ENCODE measurements at places on chromosomes 1 and 21.
A peak's percentile ranks its signal among the peaks of the same experiment; 100 is the strongest.

- DNase-seq = no peak
Measured at GRCh38 chr1:53621144-53621543, 117.8 kb downstream of the GLIS1 start.

GRCh38 chr1:206590025-206590758, 22.1 kb downstream of the EIF2D start:
- DNase-seq = peak; percentile 69

GRCh38 chr1:39576016-39576657, 453 bp downstream of the PABPC4 start:
- peak; percentile 61 for DNase-seq

DNA sequence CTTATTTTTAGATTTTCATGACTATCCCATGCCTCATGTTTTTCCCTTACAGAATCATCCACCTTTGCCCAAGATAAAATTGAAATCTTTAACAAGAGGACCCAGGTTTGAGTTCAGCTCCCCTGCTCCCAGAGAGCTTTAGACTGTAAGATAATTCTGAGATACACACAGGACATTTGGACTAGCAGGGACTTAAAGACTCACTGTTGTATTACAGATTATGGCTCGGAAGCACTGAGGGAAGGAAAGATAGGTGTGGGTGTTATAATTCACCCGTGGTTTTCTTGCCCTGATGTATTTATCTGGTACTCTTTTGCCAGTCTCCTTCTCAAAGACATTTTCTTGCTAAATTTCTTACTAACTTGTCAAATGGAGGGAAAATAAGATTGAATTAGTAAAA, 149.7 kb downstream of the DHRS3 start:
- DNase-seq = no peak

DNA sequence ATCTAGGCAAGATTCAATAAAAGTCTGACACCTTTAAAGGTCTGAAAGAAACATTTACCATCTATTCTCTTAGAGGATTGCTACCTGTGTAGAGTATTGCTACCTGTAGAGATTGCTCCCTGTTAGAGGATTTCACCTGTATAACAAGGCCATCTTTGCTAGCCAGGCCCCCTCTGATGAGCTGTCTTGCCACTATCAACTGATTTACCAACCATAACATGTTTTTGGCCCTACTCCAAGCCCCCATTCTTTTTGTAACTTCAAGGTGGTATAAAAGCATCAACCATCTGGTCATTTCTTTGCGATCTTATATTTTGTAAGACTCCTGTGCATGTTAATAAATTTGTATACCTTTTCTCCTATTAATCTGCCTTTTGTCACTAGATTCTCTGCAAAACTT, 424.7 kb upstream of the CAMK1G start:
- DNase-seq = no peak

DNA sequence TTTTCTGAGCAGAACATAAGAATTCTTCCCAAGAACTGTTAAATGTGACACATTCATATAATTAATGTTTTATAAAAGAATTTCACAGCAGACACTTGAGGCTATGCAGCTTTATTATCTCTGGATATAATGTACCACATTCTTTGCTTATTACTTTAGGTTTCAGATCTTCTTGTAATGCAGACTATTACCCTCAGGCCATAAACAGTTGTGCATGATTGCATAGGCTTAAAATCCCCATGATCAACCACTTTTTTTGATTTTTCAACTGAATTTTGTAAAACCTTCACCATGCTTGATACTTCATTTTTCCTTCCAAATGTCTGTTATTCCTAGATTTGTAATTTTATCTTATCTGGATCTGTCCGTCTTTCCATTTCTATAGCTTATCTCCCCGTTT, 1355.7 kb downstream of the BRINP3 start:
- no peak for DNase-seq

- DNase-seq = no peak
Measured at GRCh38 chr21:18954441-18954844, 550.9 kb upstream of the TMPRSS15 start.

- no peak for DNase-seq
Measured at GRCh38 chr1:43520100-43520778, 10.4 kb upstream of the PTPRF start.

GRCh38 chr1:231408528-231409094, 13.5 kb downstream of the EGLN1 start:
- no peak for DNase-seq

- no peak for DNase-seq
Measured at GRCh38 chr1:203177470-203178039, 1.9 kb upstream of the MYBPH start.

DNA sequence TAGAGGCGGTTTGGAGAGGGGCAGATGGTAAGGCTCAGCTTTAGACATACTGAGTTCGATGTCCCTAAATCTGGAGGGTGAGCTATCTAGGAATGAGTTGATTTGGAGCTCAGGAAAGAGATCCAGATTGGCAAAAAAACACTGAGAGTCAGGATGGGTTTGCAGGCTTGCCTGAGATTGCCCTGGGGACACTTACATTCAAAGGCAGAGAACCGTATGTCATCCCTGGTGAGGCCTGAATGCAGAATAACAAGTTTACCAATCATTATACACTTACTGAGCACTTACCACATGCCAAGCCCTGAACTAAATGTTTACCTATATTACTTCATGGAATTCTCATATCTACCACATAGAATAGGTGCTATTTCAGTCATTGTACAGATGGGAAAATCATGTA, 27.5 kb downstream of the TFAP2E start:
- DNase-seq = no peak

DNA sequence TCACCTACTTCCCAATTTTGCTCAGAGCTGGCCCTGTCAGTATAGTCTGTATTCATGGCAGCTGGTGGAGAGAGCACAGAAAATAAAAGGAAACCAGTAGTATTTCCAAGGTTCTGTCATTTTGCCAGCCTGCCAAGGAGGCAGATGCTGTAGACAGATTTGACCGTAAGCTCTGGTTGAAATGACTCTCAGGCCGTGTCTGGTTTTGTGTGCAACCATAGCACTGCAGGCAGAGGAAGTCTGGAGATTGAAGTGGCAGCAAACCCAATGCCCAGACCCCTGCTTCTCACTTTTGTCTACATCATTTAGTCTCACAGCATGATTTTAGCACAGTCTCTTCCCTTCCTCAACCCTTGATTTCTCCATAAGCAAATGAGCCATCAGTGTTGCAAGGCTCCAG, 291.7 kb downstream of the PAPPA2 start:
- no peak for DNase-seq

GRCh38 chr1:48186306-48186839, 36.1 kb upstream of the SLC5A9 start:
- no peak for DNase-seq

GRCh38 chr1:241022366-241022765, 334.6 kb downstream of the RGS7 start:
- DNase-seq = no peak

- peak; percentile 38 for DNase-seq
Measured at GRCh38 chr21:29342363-29342957, 43.7 kb downstream of the BACH1 start.

DNA sequence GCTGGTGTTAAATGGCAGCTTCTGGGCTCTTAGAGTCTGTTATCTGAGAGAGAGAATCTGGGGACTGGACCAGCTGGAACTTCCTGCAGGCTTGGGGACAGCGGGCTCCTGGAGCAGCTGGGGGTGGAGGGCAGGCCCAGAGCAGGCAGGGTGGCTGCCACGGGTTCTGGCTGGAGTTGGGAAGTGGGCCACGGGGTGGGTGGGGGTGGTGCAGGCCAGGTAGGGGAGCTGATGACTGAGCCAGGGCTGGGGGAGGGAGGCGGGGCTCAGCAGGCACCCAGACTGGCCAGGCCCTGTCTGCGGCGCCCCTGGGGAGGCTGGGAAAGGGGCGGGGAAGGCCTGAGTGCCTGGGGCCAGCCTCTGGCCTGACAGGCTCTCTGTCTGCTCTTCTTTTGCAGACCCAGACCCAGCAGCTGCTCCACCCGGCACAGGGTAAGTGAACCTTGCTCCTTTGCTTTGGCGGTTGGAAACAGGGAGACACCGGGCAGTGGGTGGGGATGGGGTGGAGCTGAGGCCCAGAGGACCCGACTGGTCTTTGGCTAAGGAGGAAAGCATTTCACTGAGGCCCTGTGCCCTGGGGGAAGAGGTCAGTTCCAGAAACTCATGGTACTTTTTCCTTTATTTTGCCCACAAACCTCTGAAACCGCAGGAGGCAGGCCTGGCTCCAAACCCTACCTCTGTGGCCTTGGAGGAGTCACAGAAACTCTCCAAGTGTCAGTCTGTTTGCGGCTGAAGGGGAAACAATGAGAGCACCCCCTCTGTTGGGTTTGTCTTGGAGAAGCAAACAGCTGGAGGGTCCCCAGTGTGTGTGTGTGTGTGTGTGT, 48.8 kb downstream of the ARHGEF10L start:
- no peak for DNase-seq

DNA sequence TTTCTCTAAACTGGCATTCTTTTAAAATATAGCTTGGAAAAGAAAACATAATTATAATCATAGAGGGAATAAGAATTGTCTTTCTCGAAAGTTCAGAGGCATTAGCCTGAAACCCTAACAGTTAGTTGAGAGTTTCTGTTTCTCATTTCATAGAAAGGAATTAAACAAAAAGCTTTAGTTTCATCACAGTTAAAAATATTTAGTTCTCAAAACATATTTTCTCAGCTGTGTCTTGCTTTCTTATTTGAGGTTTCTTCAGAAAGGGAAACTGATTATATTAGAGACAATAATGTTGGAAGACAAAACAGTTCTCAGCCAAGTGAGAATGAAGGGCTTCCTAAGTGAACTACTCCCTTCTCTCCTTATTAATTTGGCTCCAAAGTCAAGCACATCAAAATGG, 75.4 kb upstream of the C1orf105 start:
- DNase-seq = no peak

DNA sequence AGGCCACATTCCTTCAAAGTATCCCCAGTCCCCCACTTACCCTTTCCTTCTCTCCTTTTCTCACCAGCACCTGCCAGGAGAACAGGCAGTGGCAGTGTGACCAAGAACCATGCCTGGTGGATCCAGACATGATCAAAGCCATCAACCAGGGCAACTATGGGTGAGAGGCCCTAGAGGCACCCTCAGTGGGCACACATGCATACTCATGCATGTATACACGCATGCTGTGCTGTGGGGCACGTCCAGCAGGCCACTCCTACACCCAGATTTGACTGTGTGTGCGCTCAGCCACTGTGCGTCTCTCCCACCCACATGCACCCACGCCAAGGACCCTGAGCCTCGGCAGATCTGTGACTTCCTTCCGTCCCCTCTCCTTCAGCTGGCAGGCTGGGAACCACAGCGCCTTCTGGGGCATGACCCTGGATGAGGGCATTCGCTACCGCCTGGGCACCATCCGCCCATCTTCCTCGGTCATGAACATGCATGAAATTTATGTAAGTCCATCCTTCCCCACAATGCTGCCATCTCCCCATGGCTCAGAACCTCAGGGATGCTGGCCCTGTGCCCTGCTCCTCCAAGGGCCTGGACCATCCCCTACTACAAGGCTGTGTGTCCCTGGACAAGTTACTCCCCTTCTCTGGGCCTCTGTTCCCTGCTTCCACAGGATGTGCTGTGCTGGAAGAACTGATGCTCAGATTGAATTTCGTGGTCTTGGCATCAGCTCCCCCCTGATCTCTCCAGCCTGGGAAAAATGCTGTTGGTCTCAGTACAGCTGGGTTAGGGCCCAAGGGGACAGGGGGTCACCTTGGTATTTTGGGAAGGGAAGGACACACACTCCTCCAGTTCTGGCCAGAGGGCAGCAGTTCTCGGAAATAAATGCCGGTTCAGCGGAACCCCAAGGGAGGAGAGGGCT, 7.0 kb downstream of the TINAGL1 start:
- DNase-seq = no peak

DNA sequence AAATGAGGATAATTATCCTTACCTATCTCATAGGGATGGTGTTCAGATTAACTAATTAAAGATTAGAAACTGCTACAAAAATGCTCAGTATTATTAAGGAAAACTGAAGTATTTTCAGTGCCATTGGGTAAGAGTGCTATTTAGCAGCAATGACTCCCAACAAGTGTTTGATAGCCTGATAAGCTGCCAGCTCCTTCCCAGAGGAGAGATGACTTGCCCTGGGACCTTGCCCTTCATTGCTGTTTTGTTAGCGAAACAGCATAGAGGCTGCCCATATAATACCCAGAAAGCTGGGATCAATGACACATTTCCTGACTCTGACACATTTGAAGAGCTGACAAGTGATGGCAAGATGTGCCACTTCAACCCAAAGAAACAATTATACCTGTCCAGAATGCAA, 592.2 kb downstream of the ADGRL2 start:
- DNase-seq = no peak

GRCh38 chr1:220956501-220957232, 77.4 kb downstream of the HLX start:
- no peak for DNase-seq

DNA sequence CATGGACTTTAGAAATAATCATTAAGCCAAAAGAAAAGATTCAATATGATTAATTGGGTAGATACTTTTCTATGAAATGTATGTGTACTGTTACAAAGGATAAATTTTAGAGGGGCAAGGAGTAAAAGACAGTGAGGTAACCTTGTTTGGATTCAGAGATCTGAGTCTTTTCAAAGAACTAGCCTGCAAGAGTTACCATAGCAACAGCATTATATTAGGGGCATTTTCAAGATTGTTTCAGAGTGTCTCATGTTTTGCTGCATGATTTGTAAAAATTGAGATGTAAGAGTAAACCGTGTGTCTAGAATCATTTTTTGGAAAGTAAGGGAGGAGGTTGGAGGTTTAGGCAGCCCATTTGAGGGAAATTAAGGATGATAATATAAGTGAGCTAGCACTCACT, 70.6 kb upstream of the KIAA1614 start:
- DNase-seq = no peak

DNA sequence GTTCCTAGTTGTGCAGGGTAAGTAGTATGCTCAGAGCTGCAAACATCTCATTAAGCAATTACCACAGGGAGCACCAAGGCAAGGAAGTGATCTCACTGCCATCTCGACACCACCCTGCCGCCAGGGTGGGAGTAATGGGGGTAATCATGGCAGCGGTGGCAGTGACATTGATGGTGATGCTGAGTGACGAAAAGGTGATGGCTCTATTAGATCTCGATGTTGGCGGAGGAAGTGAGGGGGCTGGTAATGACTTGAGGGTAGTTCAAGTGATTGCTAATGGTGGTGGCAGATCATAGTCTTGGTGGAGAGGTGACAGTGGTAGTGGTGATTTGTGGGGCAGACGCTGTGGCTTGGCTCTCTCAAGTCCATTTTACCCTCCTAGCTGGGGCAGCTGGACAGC, 25.4 kb upstream of the TENT5B start:
- no peak for DNase-seq

- no peak for DNase-seq
Measured at GRCh38 chr1:145701306-145701862, 5.8 kb downstream of the PDZK1 start.

All from GM13977 (cell line).